Jurkat, Clone E6-1 (cell line): ENCODE measurements at places on chromosomes 4 and X.

- no peak for DNase-seq
Observed at GRCh38 chrX:23548164-23548563, 119.1 kb upstream of the PRDX4 start.

DNA sequence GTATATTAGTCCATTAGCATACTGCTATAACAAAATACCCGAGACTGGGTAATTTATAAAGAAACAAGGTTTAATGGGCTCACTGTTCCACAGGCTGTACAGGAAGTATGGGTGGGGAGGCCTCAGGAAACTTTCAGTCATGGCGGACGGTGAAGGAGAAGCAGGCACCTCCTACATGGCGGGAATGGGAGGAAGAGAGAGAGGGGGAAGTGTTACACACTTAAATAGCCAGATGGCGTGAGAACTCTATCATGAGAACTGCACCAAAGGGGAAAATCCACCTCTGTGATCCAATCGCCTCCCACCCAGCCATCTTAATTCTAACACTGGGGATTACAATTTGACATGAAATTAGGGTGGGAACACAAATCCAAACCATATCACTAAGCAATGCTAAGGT is 98.9 kb upstream of the SH3RF1 start:
- no peak for DNase-seq

GRCh38 chr4:127250577-127250976 is 382.2 kb upstream of the INTU start:
- DNase-seq: no peak

DNA sequence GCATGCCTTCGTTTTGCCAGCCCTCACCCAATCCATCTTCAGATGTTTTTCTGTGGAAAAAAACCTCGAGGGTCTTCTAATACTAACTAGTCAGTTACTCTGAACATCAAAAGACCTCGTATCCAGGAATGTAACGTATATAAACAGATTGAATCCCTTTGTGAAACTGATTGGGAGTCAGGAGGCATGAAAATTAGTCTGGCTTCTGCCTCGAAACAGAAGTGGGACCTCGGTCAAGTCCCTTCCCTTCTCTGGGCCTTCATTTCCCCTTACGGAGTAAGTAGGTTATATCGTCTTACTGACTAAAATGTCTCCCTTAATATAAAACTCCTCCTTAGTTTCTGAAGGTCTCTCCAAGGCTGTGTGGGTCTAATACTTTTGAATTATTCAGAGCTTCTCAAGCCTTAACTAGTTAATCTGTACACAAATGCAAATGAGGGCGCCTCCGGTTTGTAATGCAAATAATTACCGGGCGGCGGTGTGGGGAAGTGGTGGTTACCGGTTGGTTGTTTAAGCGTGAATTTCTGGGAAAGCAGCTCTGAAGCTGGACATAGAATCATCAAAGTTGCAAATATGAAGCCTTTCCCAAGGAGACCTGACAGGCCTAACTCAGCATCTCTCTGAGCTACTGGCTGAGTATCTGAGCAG is 11.4 kb upstream of the NKRF start:
- DNase-seq: no peak

- peak; percentile 3 for DNase-seq
Observed at GRCh38 chrX:30649859-30650258, 3.4 kb upstream of the GK start.

- no peak for DNase-seq
Observed at GRCh38 chr4:74547042-74547441, 102.1 kb downstream of the AREG start.

GRCh38 chr4:152206185-152206584 is 329.7 kb downstream of the FBXW7 start:
- DNase-seq: no peak

- DNase-seq: no peak
Observed at GRCh38 chr4:114890773-114891172, 222.6 kb downstream of the NDST4 start.

GRCh38 chr4:128552586-128552907 is 257.0 kb upstream of the JADE1 start:
- no peak for DNase-seq

- DNase-seq: peak; percentile 28
Observed at GRCh38 chrX:103343105-103343504, 13.1 kb downstream of the TCEAL7 start.

DNA sequence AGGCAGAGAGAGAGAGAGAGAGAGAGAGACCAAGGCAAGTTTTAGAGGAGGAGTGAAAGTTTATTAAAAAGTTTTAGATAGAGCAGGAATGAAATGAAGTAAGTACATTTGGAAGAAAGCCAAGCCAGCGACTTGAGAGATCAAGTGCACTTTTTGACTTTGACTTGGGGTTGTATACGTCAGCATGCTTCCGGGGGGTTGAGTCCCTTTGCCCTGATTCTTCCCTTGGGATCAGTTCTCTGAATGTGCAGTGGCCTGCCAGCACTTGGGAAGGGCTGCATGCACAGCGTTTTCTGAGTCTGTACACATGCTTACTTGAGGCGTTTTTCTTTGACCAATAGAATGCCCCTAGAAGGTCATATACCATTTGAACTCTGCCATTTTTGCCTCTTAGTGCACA is 400.5 kb downstream of the PDGFC start:
- DNase-seq: no peak
